ENCODE measurements at places on chromosomes 5 and 9.

GRCh38 chr9:8784838-8785237 is 985.3 kb upstream of the DMAC1 start:
- no peak for DNase-seq

GRCh38 chr9:88975966-88976889 is 15.0 kb upstream of the S1PR3 start:
- no peak for DNase-seq

GRCh38 chr9:20804489-20805250 is 120.6 kb downstream of the FOCAD start:
- no peak for DNase-seq

DNA sequence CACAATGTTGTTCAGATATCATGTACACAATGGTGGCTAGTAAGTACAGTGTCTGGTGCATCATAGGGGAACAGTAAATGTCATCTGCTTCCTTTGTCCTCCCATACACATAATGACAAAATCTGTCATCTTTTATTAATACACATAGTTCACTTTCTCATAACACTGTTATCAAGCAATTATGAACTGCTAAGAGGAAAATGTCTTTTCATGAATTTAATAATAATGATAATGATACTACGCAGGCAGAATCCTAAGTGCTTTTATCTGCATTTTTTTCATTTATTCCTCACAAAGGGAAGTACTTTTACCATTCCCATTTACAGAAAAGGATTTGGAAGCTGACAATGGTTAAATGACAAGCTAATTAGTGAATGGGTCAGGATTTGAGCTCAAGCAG is 35.7 kb downstream of the DPYSL3 start:
- no peak for DNase-seq

GRCh38 chr5:73380041-73380440 is 68.5 kb downstream of the FOXD1 start:
- no peak for DNase-seq

GRCh38 chr5:155087036-155087435 is 73.5 kb downstream of the KIF4B start:
- DNase-seq, result no peak

DNA sequence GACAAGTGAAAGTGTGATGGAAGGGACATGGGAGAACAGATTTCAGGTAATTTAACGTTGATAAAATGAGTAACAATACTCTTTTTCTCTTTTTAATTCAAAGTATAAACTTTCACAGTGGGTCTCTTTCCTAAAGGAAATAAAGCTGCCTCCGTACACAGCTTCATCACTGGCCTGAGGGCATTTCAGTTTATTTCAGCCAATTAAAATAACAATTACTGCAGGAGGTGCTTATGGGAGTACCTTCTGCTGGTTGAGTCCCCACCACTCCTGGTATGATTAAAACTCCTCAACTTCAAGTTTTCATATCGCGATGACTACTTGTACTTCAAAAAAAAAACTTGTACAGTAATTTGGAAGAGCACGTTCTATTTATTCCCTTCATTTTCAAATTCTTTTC is 1845.9 kb downstream of the MAT2B start:
- DNase-seq, result no peak

GRCh38 chr9:74753650-74754049 is 134.1 kb downstream of the TRPM6 start:
- DNase-seq, result no peak

DNA sequence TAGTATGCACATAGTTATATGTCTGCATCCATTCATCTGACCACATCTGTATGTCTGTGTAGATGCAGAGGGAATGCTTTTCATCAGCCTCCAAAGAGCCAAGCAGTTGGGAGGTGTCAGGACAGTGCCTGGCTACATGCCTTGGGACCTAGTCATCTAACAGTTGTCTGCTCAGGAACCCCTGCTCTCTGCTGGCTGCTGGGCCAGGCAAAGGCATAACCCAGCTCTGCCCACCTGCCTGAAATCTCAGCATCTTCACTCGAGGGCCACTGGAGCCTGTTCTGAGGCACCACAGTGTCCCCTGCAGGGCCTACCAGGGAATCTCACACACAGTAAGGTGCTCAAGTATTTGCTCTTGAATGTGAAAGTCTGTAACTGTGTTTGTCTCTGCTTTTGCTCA is 3.7 kb downstream of the C9orf50 start:
- no peak for DNase-seq

DNA sequence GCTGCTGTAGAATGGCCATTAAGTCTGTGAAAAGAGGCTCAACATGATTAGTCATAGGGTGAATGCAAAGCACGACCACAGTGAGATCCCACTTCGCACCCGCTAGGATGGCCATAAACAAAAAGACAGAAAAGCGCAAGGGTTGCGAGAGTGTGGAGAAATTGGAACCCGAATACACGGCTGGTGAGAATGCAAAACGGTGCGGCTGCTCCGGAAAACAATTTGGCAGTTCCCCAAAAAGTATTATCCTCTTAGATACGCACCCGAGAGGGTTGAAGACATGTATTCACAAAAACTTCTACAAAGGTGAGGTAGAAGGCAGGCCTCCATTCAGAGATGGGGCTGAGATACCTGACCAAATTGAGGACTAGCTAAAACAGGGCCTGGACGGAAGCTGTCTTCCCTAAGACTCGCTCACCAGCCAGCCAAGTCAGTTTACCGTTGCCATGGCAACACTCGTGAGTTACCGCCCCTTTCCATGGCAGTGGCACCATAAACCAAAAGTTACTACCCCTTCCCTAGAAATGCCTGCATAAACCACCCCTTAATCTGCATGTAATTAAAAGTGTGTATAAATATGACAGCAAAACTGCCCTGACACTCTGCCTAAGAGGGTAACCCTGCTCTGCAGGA is 726 bp upstream of the PSMB7 start:
- no peak for DNase-seq

DNA sequence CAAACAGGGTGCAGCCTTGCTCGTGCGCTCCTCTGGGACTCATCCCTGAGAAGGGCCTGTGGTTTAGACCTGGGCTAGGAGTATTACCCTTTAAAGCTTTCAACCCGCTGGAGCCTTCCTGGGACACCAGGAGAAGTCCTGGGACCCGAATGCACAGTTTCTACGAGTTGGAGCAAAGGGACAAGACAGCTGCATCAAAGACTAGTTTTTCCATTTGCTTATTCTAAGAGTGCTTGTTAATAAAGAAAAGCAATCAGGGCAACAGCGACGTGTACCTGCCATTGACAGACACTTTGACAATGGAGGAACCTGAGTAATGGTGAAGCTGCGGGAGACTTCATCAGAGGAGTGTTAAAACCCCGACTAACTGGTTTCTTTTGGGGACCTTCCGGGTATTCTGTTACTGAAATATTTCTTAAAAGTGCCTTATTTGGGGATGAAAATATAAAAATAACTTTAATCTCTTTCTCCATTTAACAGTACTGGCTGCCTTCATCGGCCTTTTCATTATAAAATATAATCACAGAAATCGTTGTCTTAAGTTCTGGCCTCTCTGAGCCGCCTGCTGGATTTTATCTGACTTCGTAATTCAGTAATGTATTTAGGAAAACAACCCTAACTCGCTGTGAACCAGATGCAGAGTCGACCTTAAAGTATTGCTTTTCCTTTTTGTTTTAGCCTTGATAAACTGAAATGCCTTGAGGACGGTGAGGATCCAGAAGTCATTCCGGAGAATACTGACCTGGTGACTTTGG is 732 bp downstream of the SNAPC3 start:
- DNase-seq, result no peak

GRCh38 chr5:109242518-109242917 is 167.3 kb downstream of the PJA2 start:
- no peak for DNase-seq

Data from ovary (tissue), 10 donors.